Occipital lobe (tissue), 3 donors: ENCODE measurements at places on chromosomes 1 and 21.

GRCh38 chr1:176670853-176671252 is 207.9 kb downstream of the PAPPA2 start:
- no peak for DNase-seq

DNA sequence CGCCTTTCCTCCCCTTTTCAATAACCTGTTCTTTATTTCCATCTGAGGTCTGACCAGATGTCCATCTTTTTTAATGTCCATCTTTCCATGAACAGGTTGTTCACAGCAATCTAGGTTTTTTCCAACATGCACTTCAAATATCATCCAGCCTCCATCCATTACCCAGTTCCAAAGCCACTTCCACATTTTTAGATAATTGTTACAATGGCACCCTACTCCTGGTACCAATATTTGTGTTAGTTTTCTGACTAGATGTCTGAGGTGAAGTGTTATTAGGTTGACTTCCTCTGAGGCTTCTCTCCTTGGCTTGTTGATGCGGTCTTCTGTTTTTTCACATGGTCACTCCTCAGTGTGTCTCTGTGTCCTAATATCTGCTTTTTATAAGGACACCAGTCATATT is 89.4 kb downstream of the OBSCN start:
- DNase-seq, result no peak

DNA sequence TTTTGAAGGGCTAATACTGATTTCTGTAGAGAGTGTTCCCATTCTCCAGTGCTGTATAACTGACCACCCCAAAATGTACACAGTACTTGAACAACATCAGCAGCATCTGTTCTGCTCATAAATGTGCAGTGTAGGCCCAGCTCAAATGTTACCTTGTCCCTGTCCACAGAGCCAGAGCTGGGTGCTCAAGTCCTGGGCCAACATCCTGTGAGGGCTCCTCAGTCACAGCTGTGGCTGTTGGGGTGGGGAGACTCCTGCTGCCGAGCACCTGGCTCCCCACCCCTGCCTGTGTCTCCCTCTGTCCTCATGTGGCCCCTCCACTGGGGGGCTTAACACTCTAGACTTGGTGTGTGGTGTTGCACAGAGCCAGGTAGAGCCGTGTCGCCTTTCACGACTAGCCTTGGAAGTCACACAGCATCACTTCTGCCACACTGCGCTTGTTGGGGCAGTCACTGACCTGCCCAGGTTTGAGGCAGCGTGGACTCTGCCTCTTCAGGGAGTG is 30.5 kb downstream of the DIP2A start:
- no peak for DNase-seq

DNA sequence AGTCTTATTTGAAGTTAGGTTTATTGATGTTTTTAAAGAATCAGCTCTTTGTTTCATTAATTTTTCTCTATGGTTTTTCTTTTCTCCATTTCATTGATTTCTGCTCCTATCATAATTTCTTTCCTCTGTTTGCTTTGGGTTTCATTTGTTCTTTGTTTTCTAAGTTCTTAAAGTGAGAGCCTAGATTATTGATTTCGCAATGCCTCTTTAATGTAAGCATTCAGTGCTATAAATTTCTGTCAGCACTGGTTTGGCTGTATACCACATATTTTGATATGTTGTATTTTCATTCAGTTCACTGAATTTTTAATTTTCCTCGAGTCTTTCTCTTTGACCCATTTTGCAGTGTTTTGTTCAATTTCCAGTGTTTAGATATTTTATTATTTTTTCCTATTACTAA is 68.7 kb downstream of the DNAH14 start:
- no peak for DNase-seq

- no peak for DNase-seq
Measured at GRCh38 chr21:39181205-39181818, 1.9 kb downstream of the PSMG1 start.

DNA sequence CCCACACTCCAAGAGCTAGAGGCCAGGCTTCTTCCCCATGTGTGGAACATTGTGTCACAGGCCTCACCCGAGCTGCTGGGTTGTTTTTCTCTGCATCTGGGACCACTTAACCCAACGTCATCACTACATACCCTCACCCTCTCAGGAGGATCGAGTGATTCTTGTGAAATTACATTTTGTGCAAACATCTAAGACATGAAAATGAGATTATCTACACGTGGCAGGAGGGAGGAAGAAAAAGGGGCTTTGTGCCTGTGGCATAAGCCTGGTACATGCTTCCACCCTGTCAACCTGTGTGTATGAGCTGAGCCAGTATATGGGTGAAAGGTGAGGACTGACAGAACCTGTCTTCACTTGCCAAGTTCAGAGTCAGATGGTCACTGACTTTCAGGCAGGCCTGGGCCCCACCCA is 1.6 kb downstream of the CPT2 start:
- no peak for DNase-seq

DNA sequence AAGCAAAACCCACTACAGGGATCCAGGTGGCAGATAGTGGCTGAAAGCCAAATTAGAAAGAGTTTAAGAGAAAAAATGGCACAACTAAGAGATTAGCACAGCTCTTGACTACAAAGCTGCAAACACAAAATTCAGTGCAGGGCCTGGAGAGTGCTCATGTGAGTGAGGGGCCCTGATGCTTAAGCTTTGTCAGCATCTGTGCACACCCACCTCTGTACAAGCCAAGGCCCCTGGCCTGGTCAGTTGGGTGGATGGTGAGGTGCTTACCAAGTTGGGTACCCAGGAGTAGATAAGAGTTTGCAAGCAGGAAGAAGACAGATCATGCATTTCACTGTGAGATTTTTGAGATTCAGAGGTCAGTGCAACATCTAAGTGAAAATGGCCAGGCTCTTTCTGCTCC is 62.7 kb upstream of the ATP1B1 start:
- no peak for DNase-seq

GRCh38 chr1:59788825-59789224 is 25.9 kb upstream of the HOOK1 start:
- no peak for DNase-seq

DNA sequence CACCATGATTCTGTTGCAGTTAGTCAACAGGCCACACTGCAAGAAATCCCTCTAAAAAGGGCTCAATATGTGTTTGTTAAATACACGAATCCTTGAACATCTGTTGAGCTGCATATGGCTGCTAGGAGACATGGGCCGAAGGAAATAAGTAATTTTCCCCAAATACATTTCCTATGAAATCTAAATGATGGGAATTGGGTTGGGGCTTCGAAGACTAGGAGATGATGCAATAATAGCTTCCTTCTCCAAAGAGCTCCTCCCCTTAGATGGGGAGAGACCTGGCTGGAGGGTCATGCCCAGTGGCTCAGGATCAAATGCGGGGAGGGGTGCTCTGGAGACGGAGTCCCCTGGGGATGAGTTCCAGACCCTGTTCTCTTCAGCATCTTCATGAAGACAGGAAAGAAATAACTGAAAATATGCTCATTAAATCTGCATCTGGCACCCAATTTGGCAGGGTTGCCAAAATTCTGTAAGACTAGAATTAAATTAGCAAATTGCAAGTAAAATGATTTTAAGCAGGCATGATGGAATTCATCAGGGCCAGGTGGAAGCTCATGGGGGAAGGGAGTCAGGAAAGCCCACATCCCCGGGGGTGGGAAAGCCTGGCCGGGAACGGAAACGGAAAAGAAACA is 165.0 kb upstream of the EDN2 start:
- DNase-seq, result no peak

DNA sequence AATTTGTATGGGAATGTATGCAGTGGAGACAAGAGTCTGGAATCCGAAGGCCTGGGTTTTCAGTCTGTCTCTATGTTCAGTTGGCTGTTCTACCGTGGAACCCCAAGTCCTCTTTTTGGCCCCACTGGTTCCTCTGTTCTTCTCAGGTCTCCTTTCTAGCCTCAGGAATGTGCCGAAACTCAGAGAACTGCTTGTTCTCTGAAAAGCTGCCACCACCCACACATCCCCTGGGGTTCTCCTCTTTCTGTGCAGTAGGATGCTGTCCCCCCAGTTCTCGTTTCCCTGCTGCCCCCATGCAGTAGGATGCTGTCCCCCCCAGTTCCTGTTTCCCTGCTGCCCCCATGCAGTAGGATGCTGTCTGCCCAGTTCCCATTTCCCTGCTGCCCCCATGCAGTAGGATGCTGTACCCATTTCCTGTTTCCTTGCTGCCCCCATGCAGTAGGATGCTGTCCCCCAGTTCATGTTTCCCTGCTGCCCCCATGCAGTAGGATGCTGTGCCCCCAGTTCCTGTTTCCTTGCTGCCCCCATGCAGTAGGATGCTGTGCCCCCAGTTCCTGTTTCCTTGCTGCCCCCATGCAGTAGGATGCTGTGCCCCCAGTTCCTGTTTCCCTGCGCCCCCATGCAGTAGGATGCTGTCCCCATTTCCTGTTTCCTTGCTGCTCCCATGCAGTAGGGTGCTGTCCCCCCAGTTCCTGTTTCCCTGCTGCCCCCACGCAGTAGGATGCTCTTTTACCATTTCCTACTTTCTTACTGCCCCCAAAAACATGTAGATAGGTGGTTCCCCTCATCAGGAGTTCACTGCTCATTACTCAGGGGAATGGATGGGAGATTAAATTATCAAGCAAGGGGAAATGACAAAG is 35.3 kb downstream of the OPTC start:
- no peak for DNase-seq

DNA sequence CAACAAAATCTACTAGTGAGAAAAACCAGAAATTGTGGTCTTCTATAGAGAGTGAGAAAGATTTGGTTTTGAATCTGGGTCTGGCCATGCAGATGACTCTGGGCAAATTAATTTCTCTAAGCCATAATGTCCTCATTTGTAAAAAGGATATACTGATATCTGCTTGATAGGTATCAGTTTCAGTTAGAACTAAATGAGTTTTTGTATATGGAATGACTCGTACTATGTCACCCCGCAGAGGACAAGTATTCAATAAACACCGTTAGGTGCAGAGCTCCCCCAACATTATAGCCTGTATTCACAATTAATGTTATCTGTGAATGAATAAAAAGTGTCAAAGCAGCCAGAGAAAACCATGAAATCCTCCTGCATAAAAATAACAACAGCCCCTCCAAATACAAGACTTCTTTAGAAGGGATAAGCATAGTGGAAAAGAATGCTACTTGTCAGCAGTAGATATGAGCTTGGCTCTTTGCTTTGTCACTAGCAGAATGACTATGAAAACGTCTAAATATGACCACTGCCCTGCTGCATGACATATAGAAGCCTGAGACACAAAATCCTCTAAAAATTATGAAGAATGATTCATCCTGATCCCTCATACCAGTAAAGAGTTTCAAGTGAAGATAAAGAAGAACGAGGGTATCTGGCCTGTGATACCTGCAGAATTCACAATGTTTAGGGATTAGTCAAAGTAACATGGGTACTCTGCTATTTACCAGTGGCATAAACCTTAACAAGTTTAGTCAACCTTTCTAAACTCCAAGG is 17.8 kb downstream of the SCAF4 start:
- DNase-seq, result no peak

- DNase-seq, result no peak
Measured at GRCh38 chr1:224851848-224852261, 77.6 kb upstream of the DNAH14 start.

DNA sequence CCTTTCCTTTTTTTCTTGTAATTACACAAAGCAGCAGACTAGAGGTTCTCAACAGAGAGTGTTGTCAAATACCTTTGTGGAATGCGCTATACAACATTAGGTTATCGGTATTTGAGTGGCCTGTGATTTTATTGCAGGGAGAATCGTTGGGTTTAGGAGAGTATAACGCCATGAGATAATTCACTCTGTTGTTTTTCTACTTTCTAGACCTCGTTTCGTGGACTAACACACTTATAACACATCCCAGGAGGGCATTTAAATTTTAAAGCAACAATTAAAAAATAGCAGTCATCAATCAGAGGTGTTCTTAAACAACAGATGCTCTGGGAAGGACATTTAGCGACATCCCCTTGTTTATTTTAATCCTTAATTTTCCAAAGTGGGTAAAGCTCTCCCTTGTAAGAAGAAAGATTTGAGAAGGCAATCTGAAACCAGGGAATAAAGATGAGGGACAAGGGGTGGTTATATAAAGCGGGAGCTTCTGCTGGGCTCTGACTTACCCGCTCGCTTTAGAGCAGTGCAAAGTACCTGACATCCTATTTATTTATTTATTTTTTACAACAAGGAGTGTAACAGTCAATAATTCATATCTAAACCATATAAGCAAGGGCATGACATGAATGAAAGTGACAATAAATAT is 4.9 kb downstream of the PBX1 start:
- DNase-seq, result no peak

- no peak for DNase-seq
Measured at GRCh38 chr1:230791986-230792564, 44.9 kb downstream of the CAPN9 start.

- no peak for DNase-seq
Measured at GRCh38 chr1:229347528-229347927, 4.7 kb upstream of the CCSAP start.

- DNase-seq, result no peak
Measured at GRCh38 chr1:248631354-248632008, 3.4 kb downstream of the OR2T11 start.

DNA sequence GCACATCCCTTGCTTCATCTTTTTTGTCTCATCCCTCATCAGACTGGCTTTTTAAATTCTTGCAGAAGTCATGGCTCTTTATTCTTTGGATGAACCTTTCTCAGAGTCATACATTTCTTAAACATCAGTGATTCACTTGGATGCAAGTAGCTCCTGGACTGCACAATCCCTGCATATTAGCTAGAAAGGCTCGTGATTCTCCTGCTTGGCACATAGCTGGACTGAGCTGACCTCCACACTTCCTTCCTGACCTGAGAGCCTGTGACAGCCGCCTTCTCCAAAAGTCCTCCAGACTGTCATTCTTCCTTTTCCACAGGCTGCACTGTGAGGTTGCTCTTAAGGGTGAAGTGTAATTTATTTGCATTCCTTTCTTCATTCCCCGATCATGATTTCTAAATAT is 109.4 kb downstream of the RGL1 start:
- no peak for DNase-seq

- DNase-seq, result no peak
Measured at GRCh38 chr1:202014060-202014459, 3.7 kb downstream of the ELF3 start.

- DNase-seq, result no peak
Measured at GRCh38 chr21:38267991-38268863, 11.4 kb downstream of the KCNJ15 start.

GRCh38 chr21:35227786-35228185 is 178.7 kb upstream of the RUNX1 start:
- no peak for DNase-seq

DNA sequence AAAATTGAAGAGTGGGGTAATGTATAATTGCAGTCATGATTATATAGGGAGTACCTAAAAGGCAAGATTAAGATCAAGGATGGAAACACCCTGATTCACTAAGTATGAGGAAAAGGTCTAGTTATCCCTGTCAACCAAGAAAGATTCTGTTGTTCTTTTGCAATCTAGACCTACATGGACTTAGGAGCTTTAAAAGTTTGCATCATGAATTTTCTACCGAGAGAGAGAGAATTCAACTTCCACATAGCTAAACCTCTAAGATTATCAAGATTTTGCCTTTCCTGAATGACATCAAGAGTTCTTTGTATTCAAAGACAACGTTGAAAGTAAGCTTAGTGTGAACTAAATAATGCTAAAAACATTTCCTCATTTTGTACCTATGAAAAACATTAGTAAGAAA is 78.8 kb upstream of the RBM34 start:
- DNase-seq, result no peak

GRCh38 chr1:205783904-205784303 is 8.6 kb upstream of the RAB29 start:
- no peak for DNase-seq

- no peak for DNase-seq
Measured at GRCh38 chr1:47417170-47418044, 1.3 kb downstream of the FOXE3 start.
